AML-193 (cell line): ENCODE measurements at places on chromosomes 11 and 22.

DNA sequence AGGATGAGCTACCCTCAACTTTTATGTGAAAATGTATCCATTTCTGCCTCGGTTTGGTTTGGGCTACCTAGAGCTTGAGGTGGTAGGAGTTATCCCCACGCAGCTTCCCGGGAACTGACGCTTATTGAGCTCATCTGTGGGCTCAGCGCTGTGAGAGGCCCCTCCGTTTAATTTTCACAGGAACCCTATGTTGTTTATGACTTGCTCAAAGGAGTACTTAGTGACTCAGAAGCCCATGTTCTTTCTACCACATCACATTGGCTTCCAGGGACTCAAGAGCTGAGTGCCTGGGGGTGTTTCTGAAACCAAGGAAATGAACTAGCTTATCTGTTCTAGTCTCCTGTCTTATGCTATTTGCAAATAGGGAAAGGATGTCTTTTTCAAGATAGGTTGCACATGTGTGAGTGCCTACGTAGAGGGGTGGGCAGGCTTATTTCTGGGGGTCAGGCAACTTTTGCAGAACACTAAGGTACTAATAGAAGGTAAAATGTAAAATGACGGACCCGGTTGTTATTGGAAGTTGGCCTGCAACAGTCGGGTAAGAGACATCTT lies 40.5 kb downstream of the MICAL2 start:
- no peak for DNase-seq

DNA sequence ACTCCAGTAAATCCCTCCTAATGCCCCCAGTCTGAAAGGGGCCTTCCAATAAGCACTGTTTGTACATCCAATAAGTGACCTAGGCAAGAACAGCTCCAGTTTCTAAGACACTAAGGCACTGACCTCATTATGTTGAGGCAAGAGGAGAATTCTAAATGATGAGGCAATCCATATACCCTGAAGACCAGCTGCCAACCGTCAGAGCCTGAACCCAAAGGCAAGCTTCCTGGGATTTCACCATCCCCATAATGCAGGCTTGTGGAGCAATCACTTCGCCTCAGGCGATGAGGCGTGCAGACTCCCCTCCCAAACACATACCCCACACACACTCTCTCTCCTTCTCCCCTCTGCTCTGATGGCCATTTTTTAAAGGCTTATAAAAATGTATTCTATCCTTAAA lies 49.5 kb downstream of the LGR4 start:
- DNase-seq, result peak; percentile 12

- DNase-seq, result no peak
Observed at GRCh38 chr22:39856588-39856987, 37.0 kb downstream of the ENTHD1 start.

DNA sequence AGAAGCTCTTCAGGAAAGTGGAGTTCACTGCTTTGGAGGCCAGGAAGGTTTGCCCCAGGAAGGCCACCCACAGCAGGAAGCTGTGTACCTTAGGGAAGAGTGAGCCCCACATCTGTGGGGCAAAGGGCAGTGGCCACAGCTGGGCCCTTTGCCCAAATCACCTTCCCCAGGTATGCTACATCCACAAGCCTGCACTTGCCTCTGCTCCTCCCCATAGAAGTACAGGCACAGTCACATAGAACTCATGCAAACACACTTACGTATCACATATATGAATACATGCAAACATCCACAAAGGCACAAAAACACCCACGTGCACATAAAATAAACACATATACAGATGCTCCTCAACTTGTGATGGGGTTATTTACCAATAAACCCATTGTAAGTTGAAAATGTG lies 2.1 kb downstream of the TRIM29 start:
- no peak for DNase-seq

DNA sequence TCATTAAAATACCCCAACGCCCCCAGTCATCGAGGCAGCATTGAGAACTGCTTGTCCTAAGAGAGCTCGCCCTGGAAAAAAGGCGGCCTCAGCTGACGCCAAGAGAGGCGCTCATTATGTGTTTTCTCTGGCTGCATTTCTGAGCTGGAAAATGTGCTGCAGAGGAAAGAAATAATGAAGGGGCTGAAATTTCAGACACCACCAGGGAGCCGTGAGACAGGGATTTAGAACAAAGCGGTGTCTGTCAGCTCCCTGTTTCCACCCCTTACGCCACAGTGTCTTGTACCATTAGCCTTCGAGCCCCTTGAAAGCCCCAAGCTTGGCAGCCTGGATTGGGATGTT lies 14.4 kb downstream of the USH1C start:
- DNase-seq, result no peak

DNA sequence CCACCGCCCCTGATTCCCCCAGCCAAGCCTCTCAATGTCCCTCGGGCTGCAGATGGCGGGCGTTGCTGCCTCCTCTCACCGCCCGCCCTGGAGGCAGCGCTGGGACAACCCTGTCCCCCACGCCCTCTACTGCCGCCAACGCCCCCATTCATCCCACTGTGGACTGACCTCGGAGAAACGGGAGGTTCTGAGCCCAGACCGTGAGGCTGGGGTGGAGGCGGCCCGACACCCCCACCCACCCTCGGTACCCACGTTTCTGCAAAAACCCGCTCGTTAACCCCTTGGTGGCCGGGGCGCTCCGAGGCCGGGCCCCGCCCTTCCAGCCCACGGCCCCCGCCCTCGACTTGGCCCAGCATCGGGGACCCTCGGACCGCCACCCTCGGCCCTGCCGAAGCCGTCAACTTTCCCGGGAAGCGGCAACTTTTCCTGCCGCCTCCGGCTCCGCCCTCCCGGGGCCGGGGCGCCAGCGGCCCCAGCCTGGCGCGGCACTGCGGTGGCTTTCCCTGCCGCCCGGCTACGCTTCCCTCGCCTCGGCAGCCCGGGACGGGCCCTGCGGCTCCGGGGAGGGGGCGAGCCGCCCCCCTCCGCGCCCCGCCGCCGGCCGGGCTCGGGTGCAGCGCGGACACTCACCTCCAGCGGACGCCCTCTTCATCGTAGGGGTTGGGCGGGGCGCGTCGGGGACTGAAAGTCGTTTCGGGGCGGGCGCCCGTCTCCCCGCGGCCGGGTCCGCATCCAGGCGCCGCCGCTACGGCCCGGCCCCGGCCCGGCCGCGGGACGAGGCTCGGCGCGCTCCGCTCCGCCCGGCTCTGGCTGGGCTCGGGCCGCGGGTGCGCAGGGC lies 458 bp downstream of the RTN4R start:
- DNase-seq, result no peak

GRCh38 chr11:6635082-6635932 lies 16.1 kb upstream of the TPP1 start:
- DNase-seq, result peak; percentile 86

- no peak for DNase-seq
Observed at GRCh38 chr11:134623711-134624110, 211.7 kb upstream of the B3GAT1 start.

DNA sequence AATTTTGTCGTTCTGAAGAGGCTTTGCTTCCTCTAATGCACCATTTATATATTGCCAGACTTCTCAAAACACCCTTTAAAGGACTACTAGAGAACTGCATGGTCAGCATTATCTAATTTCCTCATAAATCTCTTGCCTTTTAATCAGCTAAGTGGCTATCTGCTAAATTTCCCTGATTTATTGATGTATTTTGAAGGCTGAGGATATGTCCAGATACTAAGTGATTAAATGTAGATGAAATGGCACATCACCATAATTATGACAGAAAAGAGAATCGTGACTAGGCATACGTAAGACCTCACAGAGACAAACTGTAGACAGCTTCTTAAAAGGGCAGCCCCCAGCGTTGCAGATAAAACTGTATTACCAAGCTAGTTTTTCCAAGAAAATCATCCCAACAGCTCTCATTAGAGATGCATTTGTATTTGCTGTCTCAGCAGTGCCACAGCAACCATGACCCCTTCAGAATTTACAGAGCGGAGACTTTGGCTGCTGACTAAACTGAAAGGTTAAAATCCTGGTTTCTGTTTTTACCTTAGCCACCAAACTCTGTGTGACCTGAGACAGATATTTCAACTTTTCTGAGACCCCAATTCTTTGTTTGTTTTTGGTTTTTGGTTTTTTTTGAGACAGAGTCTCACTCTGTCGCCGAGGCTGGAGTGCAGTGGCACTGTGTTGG lies 67.1 kb upstream of the SLN start:
- DNase-seq, result no peak

DNA sequence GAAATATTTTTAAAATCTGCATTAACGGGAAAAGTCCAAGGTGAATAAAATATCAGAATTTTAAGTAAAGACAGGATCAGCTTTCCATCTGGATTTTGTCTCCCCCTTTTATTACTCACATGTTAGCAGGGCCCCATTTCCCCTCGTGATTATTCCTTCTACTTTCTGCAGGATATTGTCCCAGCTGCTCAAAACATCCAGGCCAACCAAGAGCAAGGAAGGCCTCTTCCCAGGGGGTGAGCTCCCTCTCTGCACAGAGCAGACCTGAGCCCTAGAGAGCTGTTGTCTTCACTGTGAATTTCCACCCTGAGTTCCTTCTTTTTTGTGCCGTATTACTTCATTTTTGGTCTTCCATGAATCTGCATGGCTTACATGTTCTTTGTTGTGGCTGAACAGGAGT lies 3.7 kb upstream of the TMPRSS13 start:
- DNase-seq, result no peak

- no peak for DNase-seq
Observed at GRCh38 chr22:49018601-49019000, 809.1 kb downstream of the BRD1 start.

DNA sequence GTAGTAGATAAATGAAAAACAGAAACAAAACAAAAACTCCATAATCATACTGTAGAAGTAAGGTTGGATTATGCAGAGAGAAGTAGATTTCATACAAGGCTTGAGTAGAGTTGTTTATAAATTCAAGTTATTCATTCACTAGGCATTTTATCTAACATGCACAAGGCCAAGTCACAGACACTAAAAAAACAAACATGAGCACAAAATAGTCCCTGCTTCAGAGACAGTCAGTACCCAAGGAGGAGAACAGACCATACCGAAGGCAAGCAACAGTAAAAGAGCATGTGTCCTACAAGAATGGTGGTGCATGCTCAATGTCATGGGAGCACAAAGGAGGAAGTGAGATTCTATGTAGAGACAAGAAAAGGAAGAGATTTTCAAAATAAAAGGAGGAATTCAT lies 796.5 kb upstream of the LRRC4C start:
- no peak for DNase-seq

DNA sequence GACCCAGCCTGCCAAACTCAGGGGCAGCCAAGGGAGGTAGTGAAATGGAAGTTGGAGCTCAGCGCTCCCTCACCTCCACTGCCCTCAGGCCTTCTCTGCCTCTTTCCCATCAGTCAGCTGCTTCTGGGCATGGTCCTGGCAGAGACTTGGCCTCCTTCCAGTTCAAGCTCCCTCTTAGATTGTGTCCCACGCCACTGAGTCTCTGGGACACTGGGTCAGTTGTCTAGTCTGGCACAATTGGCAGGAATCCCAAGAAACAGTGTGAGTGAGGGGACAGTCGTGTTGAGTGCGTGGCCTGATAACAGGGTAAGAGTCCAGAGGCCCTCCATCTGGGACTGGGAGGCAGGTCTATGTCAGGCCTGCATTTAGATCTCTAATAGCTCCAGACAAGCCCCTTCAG lies 7.1 kb upstream of the SLC35E4 start:
- DNase-seq, result no peak

DNA sequence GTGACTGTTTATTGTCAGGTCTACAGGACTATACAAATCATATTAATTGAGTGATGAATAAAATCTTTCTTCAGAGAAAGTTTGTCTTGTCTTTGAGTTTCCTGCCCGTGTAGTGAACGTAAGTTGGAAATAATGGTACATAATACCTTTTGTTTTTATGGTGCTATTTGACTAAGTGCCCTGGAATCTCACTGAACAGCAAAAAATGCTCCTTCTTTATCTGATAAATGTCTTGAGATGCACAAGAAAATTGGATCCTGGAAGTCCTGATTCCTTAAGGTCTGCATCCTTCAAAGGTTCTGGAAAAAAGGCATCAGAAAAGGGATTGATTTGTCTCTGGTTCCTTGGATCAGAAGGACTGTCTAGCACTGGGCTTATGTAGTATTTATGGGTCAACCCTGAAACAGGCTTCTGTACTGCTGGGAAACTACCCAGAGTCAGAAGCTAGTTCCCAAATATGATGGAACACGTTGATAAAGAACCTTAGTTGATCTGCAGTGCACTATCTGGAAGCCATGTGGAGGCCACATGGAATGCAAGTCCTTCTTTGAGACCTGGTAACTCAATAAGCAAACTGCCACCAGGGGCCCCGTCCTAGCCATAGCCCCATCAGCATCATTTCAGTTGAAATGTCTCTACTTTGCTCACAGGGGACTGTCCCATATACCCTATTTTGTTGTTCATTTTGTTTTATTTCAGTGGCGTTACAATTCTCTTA lies 100.6 kb upstream of the CD44 start:
- DNase-seq, result no peak

DNA sequence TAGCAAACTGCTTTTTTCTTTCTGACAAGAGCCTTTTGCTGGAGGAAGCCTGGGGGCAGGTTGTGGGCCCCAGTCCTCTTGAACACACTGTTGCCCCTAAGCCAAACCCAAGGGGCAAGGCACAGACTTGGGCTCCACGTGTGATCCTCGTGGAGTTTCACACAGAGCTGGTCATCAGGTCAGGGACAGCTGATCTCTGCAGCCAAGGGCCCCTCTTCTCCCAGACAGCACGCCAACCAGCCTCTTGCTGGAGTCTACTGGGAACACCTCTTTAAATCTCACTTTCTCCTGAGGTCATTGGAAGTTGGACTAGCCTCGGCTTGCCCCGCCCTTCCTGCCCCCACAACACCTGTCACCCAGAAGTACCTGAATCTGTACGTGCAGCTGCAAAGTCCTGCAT lies 39.8 kb downstream of the C11orf58 start:
- DNase-seq, result no peak

GRCh38 chr11:61270354-61271076 lies 24.6 kb downstream of the VWCE start:
- DNase-seq, result no peak

GRCh38 chr22:24768537-24769374 lies 5.8 kb downstream of the PIWIL3 start:
- DNase-seq, result peak; percentile 45

DNA sequence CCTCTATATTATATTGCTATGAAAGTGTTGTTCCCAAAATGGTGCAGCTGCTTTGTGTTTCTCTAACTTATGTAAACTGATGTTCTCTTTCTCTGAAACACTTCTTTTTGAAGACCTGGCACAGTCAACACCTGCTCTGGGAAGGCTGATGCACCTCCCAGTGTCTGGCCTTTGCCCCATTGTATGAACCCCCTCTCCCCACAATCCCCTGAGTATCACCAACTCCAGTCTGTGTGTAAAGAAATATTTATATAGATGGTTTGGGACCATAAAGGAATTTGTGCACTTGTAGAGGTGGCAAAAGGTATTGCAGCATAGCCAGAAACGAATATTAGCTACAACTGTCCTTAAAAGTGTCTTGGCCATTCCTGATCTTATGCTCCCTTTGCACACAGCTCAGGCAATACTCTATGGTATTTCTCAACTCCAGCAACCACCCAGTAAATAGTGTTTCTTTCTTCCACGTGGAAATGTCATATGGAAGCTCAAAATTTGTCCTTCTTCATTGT lies 365.2 kb upstream of the DDI1 start:
- DNase-seq, result no peak
